Tibial nerve (tissue), 4 donors: ENCODE measurements at places on chromosomes 5 and 9. TPM values are rescaled to one million over a fixed set of nuclear protein-coding genes. Genes with fewer than 3 reads are reported as not detected.

The GPBP1 gene
- 90.3 TPM for total RNA-seq

The MEIKIN gene
- not detected for total RNA-seq

The GRK6 gene
- total RNA-seq: 26.4 TPM

The SV2C gene
- 1.5 TPM for total RNA-seq

The IL5 gene
- total RNA-seq: not detected

The FIBCD1 gene
- not detected for total RNA-seq

The SH3GLB2 gene
- total RNA-seq: 128 TPM

The PRDM9 gene
- total RNA-seq: not detected

The DRD1 gene
- total RNA-seq: not detected

The FAM221B gene
- total RNA-seq: not detected

The SH2D3C gene
- total RNA-seq: 14.9 TPM

The ORM2 gene
- total RNA-seq: not detected

The MRPS2 gene
- total RNA-seq: 29.2 TPM

The SLC23A1 gene
- not detected for total RNA-seq

The FREM1 gene
- 3.3 TPM for total RNA-seq

The IL9 gene
- total RNA-seq: not detected

The HIGD2A gene
- 87.0 TPM for total RNA-seq

The LAMC3 gene
- not detected for total RNA-seq

The PCDHB2 gene
- 2.2 TPM for total RNA-seq

The RALGPS1 gene
- 9.8 TPM for total RNA-seq
